ENCODE measurements at places on chromosomes 5 and 9.

GRCh38 chr9:119963798-119964372, 594.6 kb upstream of the BRINP1 start:
- DNase-seq: no peak

DNA sequence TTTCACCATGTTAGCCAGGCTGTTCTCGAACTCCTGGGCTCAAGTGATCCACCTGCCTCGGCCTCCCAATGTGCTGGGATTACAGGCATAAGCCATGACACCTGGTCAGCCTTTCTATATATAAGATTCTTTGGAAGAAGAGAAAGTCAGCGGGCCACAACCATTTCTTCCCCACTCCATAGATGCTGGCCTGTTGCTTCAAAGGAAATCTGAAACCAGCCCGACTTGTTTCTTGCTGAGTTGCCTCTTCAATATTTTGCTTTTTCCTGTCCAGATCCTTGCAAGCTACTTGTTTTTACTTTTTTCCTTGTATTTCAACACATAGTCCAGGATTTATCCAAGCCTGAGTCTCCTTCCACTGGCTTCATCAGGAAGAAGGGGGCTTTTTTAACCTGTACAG, 219.5 kb downstream of the CDK5RAP2 start:
- no peak for DNase-seq

DNA sequence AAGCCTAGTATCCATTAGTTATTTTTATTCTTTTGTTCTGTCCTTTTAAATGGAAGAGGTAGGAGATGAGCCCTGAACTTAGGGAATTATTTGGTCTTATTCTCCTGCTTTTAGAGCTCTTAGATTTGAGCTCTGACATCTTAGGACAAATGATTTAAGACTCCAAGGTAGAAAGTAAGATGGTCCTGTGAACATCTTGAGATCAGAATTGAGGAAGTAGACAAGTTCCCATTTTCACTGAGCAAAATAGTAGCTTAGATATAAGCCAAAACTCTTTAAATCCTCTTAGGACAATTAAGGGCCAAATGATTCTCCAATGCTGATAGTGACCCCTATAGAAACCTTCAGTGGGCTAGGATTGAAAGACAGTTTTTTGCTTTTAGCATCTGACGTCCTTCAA, 53.0 kb upstream of the RUSC2 start:
- DNase-seq: no peak

GRCh38 chr5:126268697-126269315, 154.4 kb upstream of the GRAMD2B start:
- DNase-seq: no peak

DNA sequence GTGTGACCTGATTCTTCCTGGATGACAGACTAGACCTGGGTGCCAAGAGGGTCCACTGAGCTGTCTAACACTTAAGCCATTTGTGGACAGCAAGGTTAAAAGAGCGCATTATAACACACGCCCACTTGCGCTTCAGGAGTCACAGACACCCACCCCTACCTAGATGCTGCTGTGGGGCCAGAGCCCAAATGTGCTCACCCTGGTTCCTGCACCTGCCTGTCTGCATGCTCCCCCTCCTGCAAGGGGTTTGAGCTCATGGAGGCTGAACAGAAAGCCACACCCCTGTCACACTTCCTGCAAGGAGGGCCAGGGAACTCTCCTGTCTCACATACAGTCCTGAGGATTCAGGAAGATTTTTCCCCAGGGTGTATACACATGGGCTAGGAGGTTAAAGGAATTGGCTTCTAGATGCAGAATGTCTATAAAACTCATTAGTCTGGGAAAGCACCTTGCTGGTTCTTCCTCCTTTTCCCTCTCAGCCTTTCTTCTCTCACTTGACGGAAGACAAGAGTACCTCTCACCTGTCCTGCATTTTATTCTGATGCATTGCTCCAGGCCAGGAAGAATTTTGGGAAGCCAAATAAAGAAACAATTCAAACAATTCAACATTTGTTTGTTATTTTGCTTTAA, 87.4 kb upstream of the LHFPL2 start:
- DNase-seq: no peak

- no peak for DNase-seq
Observed at GRCh38 chr5:175896301-175897040, 25.1 kb downstream of the CPLX2 start.

GRCh38 chr9:97907046-97907445, 15.3 kb downstream of the TRMO start:
- no peak for DNase-seq

GRCh38 chr9:98575379-98576346, 133.1 kb downstream of the GABBR2 start:
- DNase-seq: no peak

DNA sequence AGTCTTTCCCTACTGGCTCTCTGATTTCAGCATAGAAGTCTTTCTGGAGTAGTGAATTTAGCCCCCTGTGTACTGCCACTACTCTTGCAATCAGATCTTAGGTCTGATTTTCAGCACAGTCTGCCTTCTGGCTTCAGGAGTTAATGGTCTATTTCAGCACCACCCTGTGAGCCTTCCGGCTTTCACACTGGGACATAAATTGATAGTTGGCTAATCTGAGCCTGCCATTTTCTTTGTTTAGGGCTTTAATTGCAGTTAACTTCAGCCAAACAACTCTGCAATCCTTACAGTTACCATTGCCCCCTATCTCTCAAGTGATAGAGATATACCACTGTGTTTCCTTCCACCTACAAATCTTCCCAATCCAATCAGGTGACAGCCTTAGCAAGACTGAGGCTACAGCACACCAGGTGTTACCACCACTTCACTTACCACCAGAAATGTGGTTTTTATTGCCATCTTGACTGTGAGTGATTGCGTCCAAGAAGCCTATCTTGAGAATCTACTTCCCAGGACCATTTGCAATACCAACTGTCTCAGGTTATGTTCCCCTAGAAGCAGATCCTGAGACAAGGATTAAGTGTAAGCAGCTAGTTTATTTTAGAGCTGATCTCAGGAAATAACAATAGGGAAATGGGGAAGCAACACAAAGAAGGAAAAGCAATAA, 51.9 kb upstream of the NEK6 start:
- DNase-seq: no peak

Measured in left renal pelvis (tissue), 4 donors.